ENCODE measurements at places on chromosomes 5 and 9.
A peak's percentile ranks its signal among the peaks of the same experiment; 100 is the strongest.

- no peak for DNase-seq
Measured at GRCh38 chr9:2396622-2397285, 224.8 kb upstream of the VLDLR start.

DNA sequence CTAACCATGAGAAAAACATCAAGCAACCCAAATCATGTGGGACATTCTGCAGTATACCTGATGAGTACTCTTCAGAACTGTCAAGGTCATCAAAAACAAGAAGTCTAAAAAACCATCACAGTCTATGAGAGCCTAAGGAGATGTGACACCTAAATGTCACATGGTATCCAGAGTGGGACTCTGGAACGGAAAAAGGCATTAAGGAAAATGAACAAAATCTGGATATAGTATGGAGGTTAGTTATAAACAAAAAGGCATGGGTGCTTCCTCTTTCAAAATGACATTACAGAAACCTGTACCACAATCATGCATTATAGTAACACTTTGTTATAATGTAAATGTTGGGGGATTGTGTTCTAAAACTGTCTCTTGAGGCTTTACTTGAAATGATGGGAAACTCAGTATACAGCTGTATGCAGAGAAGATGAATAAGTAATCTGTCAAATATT lies 47.4 kb downstream of the PRKACG start:
- DNase-seq, result no peak

GRCh38 chr9:127778280-127779135 lies at the start of gene SH2D3C:
Gene SH2D3C, minus strand, starts transcription at chr9:127778666. Its CDS starts 39 bp downstream, at chr9:127778627.
- no peak for DNase-seq

- DNase-seq, result no peak
Measured at GRCh38 chr5:157457391-157457790, 2.6 kb upstream of the NIPAL4 start.

- DNase-seq, result peak; percentile 86
Measured at GRCh38 chr9:109817846-109818472, 38.0 kb downstream of the PALM2AKAP2 start.

DNA sequence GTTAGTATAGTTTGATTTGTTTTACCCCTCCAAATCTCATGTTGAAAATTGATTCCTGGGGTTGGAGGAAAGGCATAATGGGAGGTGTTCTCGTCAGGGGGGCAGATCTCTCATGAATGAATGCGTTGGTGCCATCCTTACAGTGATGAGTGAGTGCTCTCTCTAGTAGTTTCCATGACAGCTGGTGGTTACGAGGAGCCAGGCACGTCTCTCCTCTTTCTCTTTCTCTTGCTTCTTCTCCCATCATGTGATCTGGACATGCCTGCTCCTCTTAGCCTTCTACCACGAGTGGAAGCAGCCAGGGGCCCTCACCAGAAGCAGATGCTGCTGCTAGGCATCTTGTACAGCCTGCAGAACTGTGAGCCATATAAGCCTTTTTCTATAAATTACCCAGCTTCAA lies 454.1 kb downstream of the EFNA5 start:
- DNase-seq, result no peak

GRCh38 chr9:95507464-95508241 lies 9.1 kb downstream of the PTCH1 start:
- peak; percentile 83 for DNase-seq

- DNase-seq, result no peak
Measured at GRCh38 chr5:175457466-175457865, 13.5 kb upstream of the DRD1 start.

GRCh38 chr9:129139233-129139992 lies 28.2 kb downstream of the PTPA start:
- DNase-seq, result peak; percentile 92

DNA sequence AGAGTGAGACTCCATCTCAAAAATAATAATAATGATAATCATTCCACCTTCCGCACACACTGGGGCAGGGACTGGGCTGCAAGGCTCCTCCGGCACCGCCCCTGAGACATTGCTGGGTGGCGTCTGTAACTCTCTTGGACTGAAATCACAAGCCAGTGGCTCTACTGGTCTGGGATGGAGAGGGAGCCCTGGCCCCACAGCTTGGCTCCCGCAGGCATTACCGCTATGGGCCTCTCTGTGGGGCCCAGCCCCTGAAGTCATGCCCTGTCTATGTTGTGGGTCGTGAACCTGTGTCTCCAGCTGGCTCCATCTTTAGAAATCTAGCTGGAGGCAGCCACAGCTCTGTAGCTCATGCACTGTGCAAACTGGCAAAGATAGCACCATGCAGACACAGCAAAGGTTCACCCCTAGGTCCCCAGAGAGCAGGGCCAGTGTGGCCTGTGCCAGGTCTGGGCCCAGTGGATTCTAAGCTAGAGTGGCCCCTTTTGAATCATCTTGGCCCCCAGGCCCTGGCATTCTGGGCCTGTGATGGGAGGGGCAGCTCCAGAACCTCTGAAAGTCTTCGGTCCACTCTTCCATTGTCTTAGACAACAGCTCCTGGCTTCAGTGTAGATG lies 36.1 kb upstream of the COL5A1 start:
- peak; percentile 40 for DNase-seq

DNA sequence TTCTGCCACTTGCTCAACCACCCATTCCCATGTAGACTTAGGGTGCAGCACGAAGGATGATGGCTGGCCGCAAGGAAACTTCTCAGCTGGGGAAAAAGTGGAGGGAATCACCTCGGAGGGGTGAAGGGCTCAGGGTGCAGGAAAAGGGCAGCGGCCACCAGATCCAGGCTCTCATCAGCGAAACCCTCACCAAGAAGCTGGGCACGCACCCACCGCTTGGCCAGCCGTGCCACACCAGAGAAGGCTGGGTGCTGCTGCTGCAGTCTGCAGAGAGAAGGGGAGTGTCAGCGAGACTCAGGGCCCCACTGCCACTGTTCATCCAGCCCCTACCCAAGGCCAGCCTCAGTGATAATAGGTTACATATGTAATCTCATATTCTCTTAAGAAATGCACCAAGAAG lies 8.6 kb downstream of the NOL6 start:
- no peak for DNase-seq

DNA sequence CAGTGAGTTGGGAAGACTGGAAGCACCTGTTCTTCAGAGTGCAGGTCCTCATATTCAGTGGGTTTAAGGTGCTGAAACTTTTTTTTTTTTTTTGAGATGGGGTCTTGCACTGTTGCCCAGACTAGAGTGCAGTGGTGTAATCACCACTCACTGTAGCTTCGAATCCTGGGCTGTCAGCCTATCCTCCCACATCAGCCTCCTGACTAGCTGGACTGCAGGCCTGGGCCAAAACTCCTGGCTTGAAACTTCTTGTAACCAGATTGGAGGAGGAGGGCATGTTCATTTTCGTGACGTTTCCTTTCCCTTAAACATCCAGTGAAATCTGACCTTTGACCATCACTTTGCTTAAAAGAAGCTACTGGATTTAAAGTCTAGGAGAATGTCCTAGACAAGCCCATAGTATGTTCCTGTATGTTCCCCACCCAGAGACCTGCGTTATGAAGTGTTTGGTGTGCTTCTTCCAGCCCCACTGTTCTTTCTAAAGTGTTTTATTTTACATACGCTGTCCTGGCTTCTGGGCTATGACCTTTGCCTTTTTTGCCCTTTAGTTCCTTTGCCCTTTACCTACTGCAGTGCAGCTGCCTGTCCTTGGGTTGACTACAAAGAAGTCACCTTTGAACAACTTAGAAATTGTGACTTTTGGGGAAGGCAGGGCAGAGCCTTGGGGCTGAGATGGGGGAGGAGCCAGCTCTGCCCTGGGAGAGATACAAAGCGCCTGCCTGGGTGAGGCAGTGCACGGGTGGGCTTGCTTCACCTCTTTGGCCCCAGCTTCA lies 18.4 kb downstream of the TENT4A start:
- DNase-seq, result no peak

DNA sequence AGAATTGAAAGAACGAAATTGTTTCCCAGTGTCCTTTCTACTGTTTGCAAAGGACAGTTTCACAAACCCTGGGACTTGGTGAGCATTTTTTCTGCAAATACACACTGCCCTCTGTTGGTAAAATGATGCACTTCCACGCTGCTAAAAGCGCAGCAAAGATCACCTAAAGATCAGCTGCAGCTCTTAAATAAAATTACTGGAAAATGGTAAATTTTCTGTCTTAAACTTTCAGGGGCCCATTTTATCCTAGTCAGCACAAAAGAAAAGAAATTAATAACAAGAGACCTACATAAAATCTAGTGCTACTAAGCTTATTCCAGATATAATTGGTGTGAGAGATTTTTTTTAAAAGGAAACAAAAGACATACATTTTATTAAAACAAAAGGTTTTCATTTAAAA lies 566.0 kb downstream of the CAAP1 start:
- peak; percentile 81 for DNase-seq

DNA sequence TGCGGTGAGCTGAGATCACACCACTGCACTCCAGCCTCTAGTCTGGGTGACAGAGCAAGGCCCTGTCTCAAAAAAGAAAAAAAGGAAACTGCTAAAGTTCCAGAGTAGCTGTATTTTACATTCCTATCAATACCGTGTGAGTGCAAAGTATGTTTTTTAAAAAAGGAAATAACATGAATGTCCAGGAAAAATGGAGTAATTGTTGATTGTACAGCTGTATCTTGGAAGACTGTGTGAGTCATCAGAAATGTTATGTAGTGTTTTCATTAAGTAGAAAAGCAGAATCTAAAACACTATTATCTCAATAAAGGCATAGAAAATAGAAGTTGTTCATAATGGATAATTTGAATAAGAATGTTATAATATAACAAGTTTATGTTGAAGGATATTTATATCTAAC lies 53.9 kb downstream of the ZCCHC7 start:
- DNase-seq, result no peak

- DNase-seq, result no peak
Measured at GRCh38 chr9:121204121-121204520, 2.5 kb upstream of the RAB14 start.

- no peak for DNase-seq
Measured at GRCh38 chr9:5586391-5586802, 42.5 kb upstream of the RIC1 start.

GRCh38 chr5:117649821-117650220 lies 1075.2 kb upstream of the SEMA6A start:
- no peak for DNase-seq

DNA sequence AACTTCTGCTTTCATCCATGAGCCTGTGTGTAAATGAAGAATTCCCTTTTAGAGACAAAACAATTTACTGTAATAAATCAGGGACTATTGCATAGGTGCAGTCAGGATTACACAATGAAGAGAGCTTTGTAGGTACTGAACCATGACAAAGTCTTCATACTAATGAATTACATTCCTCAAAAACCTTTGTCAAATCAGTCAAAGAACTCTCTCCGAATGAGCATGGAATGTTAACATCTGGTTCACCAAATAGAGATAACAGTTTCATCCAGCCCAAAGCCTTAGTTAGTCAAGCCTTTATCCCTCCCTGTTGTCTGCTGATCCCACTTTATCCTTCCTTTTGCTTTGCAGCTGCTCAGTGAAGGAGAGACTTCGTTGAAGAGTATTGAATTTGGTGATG lies 62.9 kb upstream of the DMRTA1 start:
- no peak for DNase-seq

DNA sequence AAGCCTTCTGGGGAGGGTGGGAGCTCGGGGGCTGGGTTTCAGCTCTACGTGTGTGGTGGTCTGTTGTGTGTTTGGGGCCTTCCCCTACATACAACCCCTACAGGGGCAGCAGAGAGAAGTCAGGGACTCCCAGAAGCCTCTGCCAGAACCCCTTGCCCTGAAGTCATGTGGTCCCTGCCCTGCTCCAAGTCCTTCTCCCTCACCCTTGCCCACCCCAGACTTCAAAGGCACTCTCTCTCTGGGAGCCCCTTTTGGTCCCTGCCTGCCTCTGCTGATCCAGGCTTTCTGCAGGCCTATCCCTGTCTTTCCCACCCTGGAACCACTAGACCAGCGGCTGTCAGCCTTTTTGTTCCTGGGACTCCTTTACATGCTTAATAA lies 61.1 kb upstream of the PSD2 start:
- no peak for DNase-seq
